AG04450 (cell line): ENCODE measurements at places on chromosomes 16 and 17.

- DNase-seq = no peak
Measured at GRCh38 chr16:85370543-85370880, 242.6 kb upstream of the GSE1 start.

- peak; percentile 82 for DNase-seq
Measured at GRCh38 chr16:70746708-70747424, 54.1 kb downstream of the VAC14 start.

- no peak for DNase-seq
Measured at GRCh38 chr16:84999200-84999599, 12.1 kb downstream of the ZDHHC7 start.

GRCh38 chr17:71921796-71922195 lies 199.0 kb upstream of the SOX9 start:
- DNase-seq = no peak

- DNase-seq = no peak
Measured at GRCh38 chr16:23395732-23396131, 57.3 kb downstream of the COG7 start.

DNA sequence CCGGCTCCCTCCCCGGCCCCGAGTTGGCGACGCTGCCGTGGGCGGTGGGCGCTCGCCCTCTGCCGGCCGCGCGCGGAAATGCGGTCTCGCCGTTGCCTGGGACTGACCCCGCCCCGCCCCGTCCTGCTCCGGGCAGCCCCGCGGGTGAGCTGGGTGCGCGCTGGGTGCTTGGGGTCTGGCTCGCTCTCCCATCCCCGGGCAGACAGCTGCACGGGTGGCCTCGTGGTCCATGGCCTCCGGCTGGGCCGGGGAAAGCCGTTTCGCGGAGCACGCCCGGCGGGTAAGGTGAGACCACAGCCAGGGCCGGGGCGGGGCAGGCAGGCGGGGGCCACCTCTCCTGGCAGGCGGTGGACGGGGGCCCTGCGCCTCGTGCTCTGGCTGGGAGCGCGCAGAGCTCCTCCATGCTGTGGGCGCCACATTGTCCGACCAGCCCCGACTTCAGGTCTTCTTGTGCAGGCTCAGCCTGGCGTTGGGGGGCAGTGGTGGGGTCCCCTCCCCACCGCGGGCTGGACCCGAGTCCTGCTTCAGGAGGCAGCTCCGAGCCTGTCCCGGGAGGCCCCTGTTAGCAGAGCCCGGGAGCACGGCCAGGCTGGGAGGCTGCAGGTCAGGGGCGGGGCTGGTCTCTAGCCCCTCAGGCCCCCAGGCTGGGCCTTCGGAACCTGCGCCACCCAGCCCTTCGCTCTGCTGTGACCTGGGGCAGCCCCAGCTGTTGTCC lies 7.0 kb upstream of the C1QTNF8 start:
- DNase-seq = no peak

DNA sequence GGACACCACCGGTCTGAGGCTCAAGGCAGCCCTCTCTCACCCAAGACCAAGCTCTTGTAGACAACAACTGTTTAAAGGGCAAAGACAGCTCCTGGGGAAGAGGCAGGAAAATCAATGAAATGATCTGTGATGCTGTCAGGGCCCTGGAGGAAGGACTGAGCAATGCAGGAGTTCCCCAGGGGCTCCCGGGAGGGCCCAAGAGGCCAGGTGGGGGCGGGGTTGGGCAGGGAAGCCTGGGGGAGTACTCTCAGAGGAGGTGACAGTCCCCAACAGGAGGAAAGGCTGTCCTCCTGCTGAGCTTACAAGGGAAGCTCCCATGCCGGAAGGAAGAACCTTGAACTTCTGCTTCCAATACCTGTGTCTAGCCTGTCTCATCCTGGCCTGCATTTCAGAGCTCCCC lies 8.3 kb upstream of the NOS2 start:
- DNase-seq = no peak

DNA sequence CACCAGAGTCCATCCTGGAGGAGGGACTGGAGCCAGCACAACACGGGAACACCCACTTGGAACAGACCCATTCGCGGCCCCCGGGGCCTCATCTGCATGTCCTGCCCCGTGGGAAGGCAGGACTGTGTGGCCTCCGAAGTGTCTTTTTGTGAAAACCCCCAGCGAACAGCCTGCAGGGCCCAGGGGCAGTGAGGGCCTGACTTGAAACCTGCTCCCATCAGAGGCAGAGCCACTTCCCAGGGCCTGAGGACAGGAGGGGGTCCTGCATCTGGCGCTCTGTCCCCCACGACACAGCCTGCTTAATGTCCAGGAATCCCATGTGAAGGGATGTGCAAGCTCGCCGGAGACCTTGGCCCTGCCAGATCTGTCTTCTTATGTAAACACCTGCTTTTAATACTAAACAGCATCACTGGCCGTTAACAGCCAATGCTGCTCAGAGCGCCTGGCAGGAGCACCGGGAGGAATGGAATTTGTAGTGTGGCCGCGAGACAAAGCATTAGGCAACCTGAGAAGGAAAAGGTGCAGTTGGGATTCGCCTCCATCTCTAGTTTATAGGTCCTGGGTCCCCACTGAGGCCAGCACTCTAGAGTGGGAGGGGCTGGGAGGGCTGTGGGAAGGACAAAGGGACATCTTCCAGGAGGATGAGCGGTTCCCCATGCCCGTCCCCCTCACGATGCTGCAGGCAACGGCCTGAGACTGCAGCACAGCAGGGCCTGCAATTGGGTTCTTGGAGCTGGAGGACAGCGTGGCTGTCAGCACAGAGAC lies 9.6 kb upstream of the EVPL start:
- no peak for DNase-seq
